ENCODE measurements at places on chromosomes 4 and X.

DNA sequence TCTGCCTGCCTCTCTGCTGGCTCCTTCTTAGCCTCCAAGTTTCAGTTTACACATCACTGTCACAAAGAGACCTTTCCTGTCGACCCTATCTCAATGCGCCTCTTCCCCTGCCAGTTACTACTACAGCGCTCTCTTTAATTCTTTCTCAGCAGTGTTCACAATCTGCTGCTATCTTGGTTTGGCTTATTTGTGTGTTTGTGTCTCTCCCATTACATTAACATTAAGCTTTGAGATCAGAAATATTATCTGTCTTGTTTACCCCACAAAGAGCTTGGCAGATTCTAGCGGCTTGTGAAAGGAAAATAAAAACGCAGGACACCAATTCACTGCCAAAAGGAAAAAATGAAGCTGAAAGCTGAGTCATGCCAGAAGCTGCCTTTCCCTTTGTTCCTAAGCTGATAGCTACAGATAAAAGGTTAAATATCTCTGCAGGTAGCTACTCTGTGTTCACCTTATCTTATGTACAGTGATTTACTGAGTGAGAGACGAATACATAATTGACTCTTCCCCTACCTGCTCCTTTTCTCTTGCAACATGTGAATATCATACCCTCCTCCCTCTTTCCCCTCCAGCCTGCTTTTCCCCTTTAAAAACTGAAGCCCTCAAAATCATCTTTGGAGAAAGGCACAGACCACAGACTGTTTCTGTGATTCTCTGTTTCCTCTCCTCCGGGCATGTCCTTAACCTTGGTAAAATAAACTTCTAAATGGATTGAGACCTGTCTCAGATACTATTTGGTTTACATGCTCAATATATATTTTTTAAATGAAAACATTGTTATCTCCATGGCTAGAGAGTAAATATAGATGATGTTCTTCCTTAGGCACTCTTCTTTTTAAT is 19.3 kb upstream of the SLC9A7 start:
- DNase-seq, result no peak

DNA sequence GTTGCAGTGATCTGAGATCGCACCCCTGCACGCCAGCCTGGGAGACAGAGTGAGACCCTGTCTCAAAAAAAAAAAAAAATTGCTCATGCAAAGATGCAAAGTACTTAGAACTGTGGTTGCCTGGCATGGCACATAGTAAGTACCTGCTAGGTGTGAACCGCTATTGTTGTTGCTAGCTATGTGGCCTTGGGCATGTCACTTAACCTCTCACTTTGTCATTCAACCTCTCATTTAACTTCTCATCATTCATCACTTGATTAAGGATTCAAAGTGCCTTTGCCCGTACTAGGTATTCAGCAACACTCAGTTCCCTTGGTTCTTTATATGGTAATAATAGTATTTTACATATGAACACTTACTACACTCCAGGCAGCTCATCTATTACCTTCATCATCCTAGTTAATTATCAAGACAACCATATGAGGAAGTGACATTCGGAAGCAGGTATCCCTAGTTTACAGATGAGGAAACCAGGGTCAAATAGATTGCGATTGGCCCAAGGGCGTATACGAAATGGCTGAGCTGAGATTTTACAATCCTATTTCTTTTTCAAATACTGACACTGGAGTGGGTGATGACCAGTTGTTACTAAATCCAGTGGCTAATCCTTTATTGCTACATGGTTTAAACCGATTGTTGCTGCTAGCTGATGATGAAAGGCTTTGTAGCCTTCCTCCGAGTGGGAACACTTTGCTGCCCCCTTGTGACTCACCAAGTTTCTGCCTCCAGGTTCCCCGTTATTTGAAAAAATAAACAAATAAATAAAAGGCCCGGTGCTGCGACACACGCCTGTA is 28.8 kb upstream of the SOWAHD start:
- peak; percentile 64 for DNase-seq

GRCh38 chr4:8874896-8875680 is 3.4 kb upstream of the HMX1 start:
- no peak for DNase-seq

DNA sequence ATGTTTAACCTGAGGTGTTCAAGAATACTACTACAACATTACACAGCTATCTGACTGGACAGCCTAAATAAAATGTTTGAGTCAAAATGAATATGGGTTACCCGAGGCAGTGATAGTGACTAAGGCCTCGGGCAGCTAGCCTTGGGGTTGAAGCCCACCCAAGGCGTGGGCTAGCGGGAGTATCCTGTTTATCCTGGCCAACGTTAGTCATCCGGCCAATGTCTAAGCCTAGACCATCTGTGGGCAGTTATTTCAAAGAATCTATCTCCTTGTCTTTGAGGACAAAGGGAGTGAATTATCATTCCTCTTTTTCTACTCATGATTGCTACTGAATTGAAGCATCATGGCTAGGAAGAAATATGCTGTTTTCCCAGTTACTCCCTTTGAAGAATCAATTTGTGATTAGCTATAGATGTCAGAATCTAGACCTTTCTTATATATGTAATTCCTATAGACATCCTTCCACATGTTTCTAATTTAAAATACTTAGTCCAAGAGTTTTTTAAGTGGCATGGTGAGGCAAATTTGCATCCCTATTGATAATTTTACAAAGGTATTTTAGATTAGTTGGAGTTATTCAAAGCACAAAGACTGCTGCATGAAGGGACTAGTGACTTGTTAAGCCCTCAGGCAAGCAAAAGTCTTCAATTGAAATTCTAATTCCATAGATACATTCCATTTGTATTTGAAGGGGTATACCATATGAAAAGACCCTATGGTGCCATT is 6.0 kb upstream of the PDGFC start:
- peak; percentile 83 for DNase-seq

All from cardiac muscle cell (in vitro differentiated cells and primary cell).